ENCODE measurements at places on chromosomes 7 and 10.
A peak's percentile ranks its signal among the peaks of the same experiment; 100 is the strongest.

- DNase-seq: no peak
Observed at GRCh38 chr10:12490963-12491362, 141.6 kb downstream of the CAMK1D start.

- DNase-seq: no peak
Observed at GRCh38 chr7:133310232-133310862, 57.5 kb downstream of the EXOC4 start.

- no peak for DNase-seq
Observed at GRCh38 chr10:12401466-12401865, 52.1 kb downstream of the CAMK1D start.

- DNase-seq: peak; percentile 34
Observed at GRCh38 chr10:129971381-129972144, 7.5 kb upstream of the EBF3 start.

DNA sequence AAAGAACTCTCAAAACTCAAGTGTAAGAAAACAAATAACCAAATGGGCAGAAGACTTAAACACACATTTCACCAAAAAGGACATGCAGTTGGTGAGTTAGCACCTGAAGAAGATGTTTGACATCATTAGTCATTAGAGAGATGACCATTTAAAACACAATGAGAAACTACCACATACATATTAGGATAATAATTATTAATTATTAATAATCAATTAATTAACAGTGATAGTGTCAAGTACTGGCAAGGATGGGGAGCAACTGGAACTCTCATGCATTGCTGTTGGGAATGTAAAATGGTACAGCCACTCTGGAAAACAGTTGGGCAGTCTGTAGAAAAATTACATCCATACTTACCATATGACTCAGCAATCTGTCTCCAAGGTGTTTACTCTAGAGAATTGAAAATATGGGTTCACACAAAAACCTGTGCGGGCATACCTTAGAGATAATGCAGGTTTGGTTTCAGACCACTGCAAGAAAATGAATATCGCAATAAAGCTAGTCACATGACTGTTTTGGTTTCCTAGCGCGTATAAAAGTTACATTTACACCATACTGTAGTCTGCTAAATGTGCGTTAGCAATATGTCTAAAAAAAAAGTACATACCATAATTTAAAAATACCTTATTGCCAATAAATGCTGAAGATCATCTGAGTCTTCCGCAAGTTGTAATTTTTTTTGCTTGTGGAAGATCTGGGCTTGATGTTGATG is 30.3 kb downstream of the ARID5B start:
- no peak for DNase-seq

- peak; percentile 88 for DNase-seq
Observed at GRCh38 chr10:95832216-95833041, 75.3 kb upstream of the CC2D2B start.

DNA sequence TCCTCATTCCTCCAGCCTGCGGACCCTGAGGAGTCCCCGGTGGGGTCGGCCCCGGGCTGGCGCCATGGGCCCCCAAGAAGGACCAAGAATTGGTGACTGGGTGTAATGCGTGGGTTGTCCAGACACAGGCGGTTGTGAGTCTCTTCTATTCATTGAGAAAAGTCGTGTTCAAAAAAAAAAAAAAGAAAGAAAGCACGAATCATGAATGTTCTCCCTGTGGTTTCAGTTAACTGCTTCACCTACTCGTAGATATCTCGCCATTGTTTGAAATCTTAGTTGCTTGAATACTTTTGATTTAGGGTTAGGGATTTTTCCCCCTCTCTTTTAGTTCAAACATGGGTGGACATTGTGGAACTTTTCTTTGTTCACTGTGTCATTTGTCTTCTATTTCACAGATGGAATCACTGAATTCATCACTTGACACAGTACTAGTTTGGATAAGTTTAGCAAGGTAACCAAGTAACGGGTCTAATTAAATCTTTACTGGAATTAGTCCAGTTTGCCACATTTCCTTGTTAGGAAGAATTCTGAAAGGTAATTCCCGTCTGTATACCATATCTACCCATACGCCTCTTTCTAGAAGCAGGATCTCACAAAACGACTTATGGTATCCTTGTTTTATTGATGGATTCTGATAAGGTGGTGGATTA is 775 bp downstream of the STARD3NL start:
- peak; percentile 16 for DNase-seq

DNA sequence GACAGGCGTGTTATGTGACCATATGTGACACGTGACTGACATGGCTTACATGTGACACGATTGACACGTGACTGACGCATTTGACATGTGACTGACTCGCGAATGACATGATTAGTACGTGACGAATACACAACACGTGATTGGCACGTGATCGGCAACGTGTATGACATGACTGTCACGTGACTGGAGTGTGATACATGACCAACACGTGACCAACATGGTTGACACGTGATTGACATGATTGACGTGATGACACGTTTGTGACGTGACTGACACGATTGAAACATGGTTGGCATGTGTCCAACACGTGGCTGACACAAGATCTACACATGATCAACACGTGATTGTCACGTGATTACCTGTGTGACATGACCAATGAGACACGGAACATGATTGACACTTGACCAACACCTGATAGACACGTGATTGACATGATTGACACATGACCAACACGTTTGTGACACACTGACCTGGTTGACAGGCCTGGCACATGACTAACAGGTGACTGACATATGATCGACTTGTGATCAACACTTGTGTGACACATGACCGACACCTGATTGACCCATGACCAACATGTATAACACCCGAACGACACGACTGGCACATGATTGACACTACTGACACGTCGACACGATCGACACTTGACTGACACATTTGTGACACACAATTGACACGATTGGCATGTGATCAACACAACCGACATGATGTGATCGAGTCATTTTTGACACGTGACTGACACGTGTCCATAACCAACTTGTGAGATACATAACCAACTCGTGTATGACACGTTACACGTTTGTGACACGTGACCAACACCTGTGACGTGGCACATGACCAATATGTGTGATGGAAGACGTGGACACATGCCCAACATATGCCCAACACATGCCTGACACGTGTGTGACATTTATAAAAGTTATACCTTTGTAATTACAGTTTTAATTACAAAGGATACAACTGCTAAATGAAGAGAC is 21.1 kb downstream of the CRPPA start:
- DNase-seq: no peak

DNA sequence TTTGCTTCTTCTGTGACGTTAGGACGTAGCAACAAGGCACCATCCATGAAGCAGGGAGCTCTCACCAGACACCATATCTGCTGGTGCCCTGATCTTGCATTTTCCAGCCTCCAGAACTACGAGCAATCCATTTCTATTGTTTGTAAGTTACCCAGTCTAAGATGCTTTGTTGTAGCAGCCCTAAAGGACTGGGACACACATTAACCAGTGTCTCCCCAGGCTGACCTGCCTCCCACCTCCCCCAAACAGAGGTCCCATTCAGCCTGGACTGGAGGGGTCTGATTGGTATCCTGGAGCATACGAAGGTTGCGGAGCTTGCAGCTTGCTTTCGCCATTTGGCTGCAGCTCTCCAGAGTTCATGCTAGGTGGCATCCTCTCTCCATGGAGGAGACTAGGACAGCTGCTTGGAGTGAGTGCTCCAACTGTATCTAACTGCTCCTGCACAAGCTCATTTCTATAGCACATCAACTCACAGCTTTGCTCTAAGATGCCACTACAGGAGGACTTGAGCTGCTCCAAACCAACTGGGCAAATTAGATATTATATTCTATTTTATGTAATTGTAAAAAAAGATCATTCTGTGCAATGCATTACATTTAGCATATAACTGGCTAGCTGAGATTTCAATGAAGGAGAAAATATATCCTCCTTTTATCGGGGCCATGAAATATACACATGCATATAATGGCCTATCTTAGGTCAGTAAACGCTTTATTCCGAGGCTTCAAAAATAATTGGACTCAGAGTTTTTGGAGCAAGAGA is 8.0 kb upstream of the GRK5 start:
- DNase-seq: peak; percentile 60

DNA sequence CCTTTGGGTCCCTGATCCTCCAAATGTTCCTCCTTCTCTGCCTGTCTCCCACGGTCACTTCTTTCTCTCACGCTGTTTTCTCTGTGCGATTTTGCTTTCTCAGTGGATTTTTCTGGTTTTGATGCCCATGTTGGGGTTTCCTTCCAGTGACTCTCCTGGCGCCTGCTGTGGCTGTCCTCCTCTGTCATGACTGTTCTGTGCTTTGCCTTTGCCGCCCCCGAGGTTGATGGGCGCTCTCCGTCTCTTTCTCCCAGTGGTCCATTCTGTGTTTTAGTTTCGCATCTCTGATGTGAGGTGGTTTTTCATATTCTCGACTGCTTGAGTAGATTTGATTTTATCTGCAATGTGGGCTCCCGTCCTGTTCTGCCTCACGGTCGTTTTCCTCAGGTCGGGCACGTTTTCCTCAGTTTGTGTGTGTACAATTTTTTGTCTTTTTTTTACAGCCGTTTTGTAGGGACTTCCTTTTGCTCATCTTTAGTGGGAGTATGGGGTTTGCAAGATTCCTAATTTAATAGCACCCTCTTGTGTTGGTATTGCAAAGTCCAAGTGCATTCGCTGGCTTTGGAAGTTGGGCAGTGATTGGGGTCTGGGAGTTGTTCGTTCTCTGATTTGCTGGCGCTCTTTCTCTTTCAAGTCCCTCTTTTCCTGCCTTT is 100.0 kb downstream of the INPP5A start:
- peak; percentile 27 for DNase-seq

DNA sequence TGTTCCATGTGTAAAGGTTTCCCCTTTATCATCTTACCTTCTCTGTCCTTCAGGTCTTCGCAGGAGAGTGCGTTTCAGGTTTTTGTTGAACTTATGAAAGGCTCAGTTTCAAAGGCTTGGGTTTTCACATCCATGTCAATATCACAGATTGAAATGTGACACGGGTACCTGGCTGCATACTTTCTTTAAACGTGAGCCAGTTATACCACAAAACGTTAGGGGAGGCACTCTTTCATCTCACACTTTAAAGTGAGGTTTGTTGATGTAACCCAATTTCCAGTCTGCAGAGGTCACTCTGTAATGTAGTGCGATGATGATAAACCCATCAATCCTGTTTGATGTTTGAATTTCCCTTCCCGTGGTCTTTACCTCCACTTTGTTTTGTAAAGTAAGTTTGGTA is 506.9 kb downstream of the SUGCT start:
- no peak for DNase-seq

DNA sequence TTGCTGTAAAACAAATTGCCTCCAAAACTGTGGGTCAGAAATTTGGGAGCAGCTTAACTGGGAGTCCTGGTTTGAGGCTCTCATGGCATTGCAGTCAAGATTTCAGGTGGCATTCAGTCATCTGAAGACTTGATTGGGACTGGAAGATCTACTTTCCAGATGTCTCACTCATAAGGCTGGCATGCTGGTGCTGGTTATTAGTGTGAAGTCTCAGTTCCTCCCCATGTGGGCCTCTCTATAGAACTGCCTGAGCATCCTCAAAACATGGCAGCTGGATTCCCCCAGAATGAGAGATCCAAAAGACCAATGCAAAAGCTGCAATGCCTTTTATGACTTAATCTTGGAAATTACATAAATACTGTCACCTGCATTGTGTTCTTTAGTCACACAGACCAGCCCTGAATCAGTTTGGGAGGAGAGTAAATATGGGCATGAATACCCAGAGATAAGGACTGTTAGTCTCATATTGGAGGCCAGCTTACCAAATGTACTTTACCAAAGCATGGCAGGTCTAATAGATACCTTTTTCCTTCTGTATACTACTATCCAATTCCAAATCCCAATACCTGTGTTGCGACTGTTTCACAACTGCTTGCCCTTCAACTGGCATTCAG is 6.5 kb upstream of the HERPUD2 start:
- DNase-seq: peak; percentile 61

- no peak for DNase-seq
Observed at GRCh38 chr10:69067189-69067588, 20.7 kb upstream of the SRGN start.

DNA sequence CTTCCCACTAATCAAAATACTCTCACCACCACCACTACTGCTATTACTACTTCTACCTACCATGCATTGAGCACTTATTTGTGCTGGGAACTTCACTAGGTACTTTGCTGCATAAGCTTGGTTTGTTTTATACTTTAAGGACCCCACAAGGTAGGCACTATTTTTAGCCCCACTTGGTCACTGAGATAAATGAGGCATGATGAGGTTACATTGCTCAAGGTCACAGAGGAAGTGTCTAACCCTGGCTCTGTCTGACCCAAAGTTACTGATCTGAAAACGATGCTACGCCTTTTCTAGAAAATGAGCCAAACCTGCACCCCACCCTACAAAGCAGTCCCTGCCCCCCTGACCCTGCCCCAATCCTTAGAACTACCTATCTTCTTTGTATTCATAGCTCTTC is 35.6 kb downstream of the NRP1 start:
- DNase-seq: no peak

DNA sequence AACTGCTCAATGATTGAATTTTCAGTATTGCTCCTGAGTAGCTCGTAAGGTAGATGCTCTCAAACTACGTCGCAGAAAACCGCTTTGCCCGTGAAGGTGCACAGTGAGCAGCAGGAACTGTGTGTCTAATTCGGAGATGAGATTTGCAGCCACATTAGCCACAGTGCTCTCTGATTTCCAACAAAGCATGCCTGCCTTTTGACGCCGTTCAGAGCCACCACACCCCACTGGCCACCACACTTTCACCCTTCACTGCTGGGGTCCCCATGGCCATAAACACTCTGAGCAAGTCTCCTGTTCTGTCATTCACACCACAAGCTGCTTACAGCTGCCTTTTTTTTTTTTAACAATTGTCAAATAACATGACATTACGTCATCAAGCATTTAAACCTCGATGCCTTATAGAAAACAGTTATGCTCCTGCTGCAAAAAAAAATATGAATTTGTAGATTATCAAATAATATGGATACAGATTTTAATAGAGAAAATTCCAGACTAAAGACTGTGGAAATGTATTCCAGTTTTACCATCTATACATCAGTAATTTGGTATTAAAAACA is 578.8 kb upstream of the PFKP start:
- no peak for DNase-seq

DNA sequence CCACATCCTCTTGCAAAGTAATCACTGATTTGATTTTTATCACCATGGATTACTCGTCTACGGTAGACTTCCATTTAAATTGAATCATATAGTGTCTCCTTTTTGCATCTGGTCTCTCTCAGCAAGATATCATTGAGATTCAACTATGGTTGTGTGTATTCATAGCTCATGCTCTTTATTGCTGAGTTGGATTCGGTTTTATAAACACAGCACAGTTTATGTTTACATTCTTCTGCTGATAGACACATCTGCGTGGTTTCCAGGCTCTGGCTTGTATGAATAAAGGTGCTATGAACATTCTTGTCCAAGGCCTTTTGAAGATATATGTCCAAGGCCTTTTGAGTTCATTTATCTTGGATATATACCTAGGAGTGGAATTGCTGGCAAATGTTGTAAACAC is 356.5 kb upstream of the CELF2 start:
- no peak for DNase-seq
